ENCODE measurements at places on chromosomes 12 and 14.
A peak's percentile ranks its signal among the peaks of the same experiment; 100 is the strongest.

DNA sequence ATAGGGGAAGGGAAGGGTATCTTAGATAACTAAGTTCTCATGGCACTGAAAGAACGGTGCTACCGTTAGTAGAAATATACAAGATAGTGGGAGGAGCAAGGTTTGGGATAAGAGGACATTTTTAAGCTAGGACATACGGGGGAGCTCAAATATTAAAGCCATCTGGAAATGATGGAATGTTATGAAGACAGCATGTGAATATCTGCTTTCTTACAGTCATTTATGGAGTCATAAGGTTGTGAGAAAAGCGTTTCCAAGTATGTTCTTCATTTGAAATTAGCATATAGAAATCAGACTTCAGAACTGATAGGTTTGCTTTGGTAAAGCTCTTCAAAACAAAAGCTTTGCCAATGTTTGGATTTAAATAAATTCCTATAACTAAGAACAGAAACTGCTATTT lies 62.3 kb downstream of the OTOGL start:
- no peak for DNase-seq

DNA sequence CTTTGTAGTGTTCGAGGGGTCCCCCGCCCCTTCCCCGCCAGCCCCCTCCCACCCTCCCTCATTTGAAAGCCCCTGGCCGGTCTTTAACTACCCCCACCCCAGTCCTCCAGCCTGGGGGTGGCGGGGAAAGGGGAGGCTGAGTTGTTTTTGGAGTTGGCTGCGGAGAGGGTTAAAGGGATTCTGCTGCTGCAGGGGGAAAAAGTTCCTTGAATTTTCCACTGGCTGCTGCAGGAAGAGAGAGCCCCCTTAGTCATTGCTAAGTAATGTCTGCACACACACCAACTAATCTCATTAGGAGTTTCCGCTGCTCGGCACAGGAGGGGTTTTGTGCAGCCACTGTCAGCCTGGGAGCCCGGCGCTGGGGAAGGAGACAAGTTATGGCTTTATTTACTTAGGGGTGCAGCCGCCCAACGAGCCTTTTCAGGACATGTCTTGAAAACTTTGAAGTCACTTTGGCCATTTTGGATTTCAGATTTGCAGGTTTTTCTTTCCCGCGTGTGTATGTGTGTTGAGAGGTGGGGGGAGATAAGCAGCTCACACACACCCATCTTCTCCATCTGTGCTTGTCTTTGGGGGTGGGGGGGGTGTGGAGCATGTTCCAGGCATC lies 1.8 kb downstream of the ELK3 start:
- peak; percentile 73 for DNase-seq

DNA sequence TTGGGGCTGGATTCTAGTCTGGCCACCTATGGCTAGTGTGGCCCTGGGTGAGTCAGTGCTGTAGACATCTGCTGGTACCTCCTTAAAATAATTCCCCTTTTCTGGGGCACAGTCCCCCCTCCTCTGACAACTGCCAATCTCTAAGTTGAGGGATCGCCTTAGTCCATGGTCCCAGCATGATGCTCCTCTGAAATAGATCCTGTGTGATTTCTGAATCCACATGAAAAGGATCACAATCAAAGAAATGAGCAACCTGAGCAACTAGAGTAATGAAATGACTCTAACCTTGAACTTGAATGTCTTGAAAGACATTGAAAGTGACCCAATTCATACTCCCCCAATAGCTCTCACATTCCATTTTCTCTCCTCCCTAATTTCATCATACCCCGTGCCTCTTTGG lies 332.5 kb downstream of the VRK1 start:
- no peak for DNase-seq

DNA sequence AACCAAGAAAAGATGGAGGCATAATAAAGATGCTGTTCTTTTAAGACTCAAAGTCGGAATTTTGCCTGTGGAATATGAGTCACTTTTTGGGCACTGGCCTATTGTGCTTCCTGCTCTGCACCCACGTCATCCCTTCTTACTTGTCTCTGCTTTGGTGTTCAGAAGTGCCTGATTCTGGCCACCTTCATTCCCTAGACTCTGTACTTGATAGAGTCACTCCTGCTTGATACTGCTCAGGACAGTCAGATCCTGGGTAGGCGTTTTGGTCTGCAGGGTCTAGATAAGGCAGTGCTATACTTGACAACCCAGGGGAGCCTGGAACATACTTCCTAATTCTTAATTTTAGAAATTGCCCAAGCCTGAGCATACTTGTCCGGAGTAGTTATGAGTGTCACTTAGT lies 1.9 kb downstream of the LRRK2 start:
- no peak for DNase-seq

GRCh38 chr12:115160271-115161128 lies 476.5 kb upstream of the TBX3 start:
- DNase-seq: no peak

GRCh38 chr14:95126906-95127530 lies 30.3 kb downstream of the DICER1 start:
- no peak for DNase-seq

GRCh38 chr12:52703878-52704277 lies 554 bp upstream of the KRT77 start:
- DNase-seq: no peak

DNA sequence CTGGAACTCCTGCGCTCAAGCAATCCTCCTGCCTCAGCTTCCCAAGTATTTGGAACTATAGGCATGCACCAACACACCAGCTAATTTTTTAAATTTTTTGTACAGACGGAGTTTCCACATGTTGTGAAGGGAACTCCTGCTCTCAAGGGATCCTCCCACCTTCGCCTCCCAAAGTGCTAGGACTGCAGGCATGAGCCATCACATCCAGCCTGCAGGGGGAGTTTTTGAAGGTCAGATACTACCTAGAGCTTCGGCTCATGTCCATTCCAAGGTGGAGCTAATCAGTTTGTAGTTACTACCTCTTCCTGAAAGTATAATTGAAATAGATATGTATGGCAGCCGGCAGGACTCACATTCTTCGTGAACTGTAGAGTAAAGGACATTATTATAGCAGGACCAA lies 3.7 kb upstream of the TAS2R19 start:
- no peak for DNase-seq

Measured in activated T-cell treated with anti-CD3 and anti-CD28 coated beads, Interleukin-2, amount 50 U/mL, for 1 hour (primary cell).